ENCODE measurements at places on chromosomes 1 and 21. TPM values are rescaled to one million over a fixed set of nuclear protein-coding genes. Genes with fewer than 3 reads are reported as not detected.
A peak's percentile ranks its signal among the peaks of the same experiment; 100 is the strongest.

- peak; percentile 50 for DNase-seq
Measured at GRCh38 chr1:21911205-21912001, 25.7 kb downstream of the HSPG2 start.

DNA sequence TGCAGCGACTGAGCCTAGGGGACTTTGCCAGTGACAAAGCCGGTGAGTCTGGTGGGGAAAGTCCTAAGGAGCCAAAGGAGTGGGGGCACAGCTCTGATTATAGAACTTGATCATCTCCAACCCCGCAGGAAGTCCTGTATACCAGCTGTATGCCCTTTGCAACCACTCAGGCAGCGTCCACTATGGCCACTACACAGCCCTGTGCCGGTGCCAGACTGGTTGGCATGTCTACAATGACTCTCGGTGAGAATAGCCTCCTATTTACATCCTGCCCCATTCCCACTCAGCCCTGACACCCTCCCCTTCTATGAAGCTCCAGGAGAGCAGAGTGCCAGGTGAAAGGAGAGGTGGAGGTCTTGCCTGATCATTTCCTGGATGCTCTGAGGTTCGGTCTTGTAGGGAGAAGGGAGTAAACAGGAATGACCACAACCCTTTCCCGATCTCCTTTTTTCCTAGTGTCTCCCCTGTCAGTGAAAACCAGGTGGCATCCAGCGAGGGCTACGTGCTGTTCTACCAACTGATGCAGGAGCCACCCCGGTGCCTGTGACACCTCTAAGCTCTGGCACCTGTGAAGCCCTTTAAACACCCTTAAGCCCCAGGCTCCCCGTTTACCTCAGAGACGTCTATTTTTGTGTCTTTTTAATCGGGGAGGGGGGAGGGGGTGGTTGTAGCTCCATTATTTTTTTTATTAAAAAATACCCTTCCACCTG lies 1.2 kb upstream of the PPOX start:
- DNase-seq, result no peak

SYT11 gene
- total RNA-seq, result 1.5 TPM

DNA sequence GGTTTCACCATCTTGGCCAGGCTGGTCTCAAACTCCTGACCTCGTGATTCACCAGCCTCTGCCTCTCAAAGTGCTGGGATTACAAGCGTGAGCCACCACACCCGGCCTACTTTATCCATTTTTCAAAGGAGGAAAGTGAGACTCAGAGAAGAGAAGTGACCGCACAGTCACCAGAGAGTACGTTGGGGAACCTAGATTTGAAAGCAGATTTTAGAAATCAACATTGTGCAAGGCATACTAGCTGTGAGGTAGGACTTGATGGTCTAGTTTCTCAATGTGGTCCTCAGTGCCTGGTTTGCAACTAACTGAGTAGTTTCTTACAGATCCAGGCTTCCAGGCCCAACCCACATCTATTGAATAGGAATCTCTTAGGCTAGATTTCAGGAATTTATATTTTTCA lies 1.7 kb upstream of the PRCC start:
- DNase-seq, result no peak

DNA sequence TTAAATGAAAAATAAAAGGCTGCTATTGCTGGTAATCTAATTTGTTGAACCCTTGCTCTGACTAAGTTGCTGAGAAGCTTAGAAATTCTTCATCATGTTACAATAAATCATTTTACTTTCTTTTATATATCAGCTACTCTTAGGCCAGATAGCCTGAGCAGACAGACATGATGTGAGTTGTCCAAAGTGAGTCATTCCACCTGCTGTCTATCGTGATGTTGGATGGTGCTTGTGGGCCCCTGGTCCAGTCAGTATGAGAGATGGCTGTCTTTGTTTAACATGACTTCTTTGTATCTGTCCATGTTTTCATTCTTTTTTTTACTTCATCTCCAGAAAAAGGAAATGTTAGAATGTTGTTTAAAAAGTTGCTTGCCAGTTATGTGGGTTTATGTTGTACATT lies 188.8 kb downstream of the ADGRL2 start:
- DNase-seq, result no peak

- no peak for DNase-seq
Measured at GRCh38 chr1:143699731-143700130, 272.1 kb downstream of the FAM72C start.

CRABP2 gene
- total RNA-seq, result 1.7 TPM

OR2T33 gene
- total RNA-seq, result not detected

- no peak for DNase-seq
Measured at GRCh38 chr1:214402613-214403083, 121.7 kb downstream of the SMYD2 start.

RASAL2 gene
- total RNA-seq, result 42.1 TPM

DNA sequence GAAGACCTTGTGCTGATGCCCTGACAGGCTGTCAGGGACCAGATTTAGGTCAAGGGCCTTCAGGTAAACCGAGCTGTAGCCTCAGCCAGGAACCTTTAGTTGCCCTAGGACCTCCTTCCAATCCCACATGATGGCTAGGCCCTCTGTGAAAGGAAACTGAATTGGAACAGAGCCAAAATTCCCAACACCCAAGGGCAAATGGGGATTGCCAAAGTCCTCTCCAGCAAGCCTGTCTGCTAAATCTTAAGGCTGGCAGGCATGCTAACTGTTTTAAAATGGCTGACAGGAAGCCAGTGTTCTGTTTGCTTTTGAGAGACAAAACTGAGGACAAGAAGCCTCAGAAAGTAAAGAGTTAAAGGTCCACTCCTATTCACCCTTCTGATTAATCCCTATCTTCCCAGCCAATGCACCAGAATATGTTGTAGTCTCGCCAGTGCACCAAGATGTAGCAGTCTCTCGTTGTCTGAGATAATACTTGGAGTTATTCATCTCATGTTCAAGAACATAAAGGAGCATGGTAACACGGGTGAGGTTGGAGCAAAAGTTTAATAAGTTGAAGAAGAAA lies 35.1 kb downstream of the MSTO1 start:
- no peak for DNase-seq

GRCh38 chr1:209626346-209627026 lies 25.7 kb downstream of the LAMB3 start:
- DNase-seq, result no peak

GRCh38 chr1:10530281-10530740 lies 55.6 kb downstream of the PEX14 start:
- DNase-seq, result no peak

DNA sequence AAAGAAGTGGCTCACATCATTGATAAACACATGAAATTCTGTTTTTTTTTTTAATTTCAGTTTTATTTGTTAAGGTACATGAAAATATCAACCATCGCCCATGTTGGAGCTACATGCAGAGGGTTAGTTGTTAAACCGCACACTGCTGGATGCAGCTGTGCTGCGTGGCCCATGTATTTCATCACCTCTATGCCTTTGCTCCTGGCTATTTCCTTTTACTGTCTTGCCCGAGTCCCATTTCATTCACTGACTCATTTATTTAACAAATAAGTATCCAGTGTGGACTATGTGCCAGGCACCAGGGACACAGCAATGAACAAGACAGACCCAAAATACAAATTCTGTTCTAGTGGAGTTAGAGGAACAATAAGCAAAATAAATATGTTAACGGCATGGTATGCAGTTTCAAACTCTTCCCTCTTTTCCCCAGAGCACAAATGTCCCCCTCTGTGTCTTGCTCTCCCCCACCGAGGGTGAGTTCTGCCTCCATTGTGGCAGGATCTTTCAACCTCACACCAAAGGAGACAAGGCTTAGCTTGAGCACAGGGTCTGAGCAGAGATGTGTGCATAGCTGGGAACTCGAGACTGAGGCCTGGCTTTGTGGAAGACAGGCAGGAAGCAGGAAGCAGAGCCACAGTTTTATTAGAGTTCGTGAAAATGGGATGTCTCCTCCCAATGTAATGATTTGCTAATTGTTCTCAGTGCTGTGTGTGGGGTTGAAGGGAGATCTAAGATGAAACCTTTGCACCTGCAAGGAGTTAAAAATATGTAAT lies 44.6 kb downstream of the MAN1C1 start:
- no peak for DNase-seq

SPTA1 gene
- total RNA-seq, result 0.74 TPM

DNA sequence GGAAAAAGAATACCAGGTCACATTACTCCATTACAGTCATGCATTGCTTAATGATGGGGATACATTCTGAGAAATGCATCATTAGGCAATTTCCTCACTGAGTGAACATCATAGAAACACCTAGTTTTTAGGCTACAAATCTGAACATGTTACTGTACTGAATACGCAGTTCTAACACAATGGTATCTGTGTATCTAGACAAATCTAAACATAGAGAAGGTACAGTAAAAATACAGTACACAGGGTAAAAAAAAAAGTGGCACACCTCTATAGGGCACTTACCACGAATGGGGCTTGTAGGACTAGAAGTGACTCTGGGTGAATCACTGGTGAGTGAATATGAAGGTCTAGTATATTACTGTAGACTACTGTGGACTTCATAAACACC lies 115.7 kb downstream of the AKT3 start:
- DNase-seq, result no peak

MCM3AP gene
- total RNA-seq, result 99.5 TPM

- no peak for DNase-seq
Measured at GRCh38 chr1:248817065-248817464, 8.7 kb downstream of the SH3BP5L start.

FNDC7 gene
- 0.32 TPM for total RNA-seq

DNA sequence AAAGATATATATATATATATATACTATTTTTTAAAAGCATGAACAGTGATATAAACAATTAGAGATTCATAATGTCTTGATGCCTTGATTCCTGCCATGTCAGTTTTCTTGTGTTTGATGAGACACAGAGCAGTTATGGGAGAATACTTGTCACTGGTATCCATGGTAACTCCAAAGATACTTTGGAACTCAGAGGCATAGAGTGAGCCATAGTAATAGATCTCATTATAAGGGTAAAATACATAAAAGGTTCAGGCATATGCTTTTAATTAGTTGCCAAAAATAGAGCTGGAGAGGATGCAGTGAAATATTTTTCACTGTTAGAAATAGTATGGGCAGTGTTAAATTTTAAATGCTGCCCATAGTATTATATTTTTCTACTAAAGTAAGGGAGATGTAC lies 134.1 kb downstream of the SYT14 start:
- DNase-seq, result no peak

CHD1L gene
- total RNA-seq, result 18.4 TPM

DNA sequence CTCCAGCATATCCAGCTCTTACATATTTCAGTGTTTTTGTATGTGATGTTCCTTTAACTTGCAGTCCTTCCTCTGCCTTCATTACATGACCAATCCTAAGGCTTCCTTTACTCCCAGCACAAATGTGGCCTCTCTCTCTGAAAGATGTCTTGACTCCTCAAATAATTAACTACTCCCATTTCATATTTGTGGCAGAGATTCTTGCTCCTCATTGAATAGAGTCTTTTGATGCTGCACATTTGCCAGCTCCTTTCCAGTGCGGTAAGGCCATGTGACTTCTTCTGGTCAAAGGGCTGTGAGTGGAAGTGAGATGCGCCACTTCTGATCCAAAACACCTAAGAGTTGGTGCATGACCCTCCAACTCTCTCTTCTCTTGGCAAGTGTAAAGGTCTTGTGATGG lies 19.1 kb upstream of the LAMC1 start:
- no peak for DNase-seq

- no peak for DNase-seq
Measured at GRCh38 chr1:211340622-211341507, 14.2 kb downstream of the TRAF5 start.

DNA sequence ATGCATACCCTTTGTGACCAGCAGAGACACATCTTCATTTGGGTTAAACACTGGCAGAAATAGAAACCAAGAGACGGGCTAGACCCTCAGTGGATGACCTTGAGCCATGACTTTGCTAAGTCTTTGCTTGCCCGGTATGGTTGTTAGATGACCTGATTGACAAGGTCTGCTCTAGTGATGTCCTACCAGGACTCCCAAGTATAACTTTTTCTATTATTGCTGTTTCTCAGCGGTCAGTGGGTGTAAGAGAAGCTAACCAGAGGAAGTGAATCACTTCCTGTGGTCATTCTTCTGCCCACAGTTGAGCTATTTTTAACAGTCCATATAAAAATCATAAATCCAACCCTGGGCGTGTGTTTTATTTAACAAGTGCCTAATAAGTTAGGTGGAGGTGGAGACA lies 126.2 kb upstream of the ETS2 start:
- DNase-seq, result no peak

DNA sequence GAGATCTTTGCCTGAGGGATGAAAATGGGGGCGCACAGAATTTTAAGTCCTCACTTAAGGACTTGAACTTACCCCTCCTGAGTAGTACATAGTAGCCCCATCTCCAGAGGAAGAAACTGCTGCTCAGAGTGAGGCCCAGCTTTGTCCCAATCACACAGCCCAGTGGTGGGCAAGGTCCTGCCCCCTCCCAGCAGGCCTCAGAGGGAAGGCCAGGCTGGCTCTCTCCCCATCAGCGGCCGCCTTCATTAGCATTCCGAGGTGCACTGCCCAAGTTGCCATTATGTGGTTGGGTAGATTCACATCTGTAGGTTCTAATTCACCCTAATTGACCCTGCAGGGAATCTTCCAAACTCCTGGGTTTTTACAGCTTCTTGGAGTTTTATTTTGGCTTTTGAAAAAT lies 59.1 kb downstream of the FOXO6 start:
- no peak for DNase-seq

GRCh38 chr21:33198346-33199099 lies 31.2 kb upstream of the IFNAR2 start:
- peak; percentile 58 for DNase-seq

NUDT4B gene
- total RNA-seq, result 1.5 TPM

GRCh38 chr21:42226626-42227025 lies 7.7 kb downstream of the ABCG1 start:
- no peak for DNase-seq

- DNase-seq, result no peak
Measured at GRCh38 chr1:167057241-167057688, 32.9 kb downstream of the GPA33 start.

DNA sequence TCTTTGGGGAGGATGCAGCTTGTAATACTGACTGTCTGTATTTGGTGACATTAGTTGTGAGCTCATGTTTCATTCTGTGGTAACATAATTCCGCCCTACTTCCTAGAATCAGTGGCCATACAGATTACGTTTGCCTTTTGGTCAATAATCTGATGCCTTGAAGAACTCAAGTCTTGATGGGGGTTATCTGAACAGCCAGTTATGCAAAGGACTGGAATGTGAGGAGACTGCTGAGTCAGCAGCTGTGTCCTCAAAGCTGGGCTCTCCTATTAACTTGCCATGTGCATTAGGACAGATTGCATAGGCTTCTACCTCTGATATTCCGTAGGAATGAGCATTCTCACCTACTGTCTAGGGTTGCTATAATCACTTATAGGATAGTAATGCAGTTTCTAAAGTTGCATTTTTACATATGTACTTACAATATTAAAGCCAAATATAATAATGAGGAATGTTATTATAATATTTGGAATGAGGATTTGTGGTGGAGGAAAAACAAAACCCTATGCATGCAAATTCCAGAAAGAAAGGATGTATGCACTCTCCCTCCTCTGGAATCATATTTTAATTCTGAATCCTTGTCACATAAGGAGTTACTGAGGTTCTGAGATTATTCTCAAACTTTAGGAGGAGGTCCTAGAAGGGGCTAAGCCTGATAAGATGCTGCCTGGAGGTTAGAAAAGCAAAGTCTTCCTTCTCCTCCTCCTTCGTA lies 116.0 kb downstream of the NOS1AP start:
- DNase-seq, result no peak

GRCh38 chr1:242856289-242856688 lies 331.8 kb upstream of the PLD5 start:
- DNase-seq, result no peak

KCNQ4 gene
- 5.6 TPM for total RNA-seq
